EL (cell line): ENCODE measurements at places on chromosomes 13 and 19.

DNA sequence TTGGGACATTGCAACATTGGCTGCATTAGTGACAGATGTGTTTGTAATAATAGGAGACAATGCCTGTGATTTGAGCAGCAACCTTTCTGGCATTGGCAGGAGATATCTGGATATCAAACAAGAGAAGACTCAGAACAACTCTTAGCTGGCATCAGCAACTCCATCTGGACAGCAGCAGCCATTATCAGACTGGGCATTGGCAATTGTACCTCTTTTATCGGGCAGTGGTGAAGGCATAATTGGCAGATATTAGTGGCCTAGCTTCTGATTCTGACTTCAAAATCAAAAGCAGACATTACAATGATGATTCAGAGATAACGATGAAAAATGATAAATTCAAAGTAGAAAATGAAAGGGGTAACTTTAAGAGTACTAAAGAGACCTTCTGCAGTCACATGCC, 1193.7 kb downstream of the EFNB2 start:
- DNase-seq, result no peak

DNA sequence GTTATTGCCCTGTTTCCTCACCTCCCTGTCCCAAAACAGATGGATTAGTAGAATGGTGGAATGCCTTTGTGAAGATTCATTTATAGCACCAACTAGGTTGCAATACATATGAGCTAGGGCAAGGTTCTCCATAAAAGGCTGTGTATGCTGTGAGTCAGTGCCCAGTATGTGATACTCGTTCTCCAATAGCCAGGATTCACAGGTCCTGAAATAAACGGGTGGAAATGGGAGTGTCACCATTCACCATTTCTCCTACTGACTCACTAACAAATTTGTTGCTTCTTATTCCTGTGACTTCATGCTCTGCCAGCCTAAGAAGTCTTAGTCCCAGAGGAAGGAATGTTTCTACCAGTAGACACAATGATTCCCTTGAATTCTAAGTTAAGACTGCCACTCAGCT, 1745.4 kb downstream of the SLITRK1 start:
- DNase-seq, result peak; percentile 17

DNA sequence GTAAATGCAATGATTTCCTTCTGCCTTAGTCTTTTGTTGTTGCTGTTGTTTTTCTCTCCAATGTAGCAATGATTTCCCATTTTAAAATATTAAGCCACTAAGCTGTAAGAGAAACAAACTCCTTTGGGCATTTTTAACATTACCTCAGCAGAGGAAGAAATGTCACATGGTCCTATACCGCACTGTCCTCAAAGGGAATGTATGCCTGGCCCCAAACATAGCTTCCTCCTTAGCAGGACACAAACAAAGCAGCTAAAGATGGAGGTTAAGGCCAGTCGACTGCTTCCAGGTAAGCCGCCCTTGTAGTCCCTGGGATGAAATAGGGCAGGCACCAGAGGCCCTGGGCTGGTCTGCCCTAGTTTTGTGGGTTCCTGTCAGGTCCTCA, 249.0 kb downstream of the TSHZ3 start:
- no peak for DNase-seq

- peak; percentile 44 for DNase-seq
Observed at GRCh38 chr19:17448131-17448967, at the start of gene TMEM221. TSS of gene TMEM221 (minus strand) at chr19:17448668. CDS start at chr19:17448462, 206 bp downstream.

- no peak for DNase-seq
Observed at GRCh38 chr13:59348617-59349016, 815.1 kb downstream of the DIAPH3 start.

- no peak for DNase-seq
Observed at GRCh38 chr13:95813139-95813538, 136.2 kb downstream of the DNAJC3 start.

DNA sequence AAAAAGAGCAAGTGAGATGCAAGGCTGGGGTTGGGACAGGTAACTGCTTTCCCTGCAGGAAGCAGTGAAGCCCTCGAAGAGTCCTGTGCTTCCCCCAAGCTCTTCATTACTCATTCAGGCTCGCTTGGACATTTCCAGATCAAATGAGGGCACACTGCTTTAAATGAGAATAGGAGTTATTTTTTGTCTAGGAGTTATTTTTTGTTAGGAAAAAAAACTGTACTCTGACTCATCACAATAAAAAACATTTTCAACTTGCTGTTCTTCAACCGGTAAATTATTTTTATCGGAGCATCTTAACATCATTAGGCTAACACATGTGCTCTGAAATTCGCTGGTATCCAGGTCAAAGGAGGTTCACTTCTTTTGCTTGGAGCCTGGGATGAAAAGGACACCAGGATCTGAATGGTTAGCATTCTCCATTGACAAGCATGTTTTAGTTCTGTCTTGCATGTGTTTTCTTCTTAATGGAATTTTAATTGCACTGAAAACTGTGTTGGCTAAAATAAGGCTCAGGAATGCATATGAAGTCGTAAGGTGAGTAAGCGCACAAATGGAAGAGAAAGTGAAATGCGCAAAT, 80.7 kb upstream of the STK24 start:
- DNase-seq, result peak; percentile 28

DNA sequence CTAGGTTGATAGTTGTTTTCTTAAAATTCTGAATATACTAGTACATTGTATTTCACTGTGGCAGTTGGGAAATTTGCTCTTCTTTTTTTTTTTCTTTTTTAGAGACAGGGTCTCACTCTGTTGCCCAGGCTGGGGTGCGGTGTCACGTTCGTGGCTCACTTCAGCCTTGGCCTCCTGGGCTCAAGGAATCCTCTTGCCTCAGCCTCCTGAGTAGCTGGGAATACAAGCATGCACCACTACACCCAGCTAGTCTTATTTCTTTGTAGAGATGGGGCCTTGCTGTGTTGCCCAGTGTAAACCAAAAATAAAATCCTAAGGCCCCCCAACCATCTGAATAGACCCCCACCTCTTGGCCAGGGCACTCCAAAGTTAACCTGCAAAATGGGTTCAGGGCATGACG, 79.3 kb downstream of the FNDC3A start:
- no peak for DNase-seq

DNA sequence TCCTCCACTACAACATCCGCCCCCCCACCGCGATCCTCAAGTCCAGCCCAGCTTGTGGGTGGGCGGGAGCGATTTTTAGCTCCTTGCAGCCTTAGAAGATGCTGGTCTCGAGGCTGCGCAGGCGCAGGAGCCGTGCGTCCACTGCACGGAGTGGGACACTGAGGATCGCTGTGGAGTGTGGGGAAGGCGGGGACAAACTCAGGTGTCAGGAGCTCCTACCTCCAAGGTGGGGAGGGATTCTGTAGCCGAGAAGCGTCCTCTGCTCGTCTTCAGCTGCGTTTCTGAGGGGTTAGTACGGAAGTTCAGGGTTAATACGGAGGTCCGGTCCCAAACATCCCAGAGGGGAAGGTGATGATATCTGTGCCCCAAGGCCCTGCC, at the start of gene RTBDN:
Gene RTBDN (minus strand): TSS at position 14 of the 378 bp plus-strand sequence. CDS start 4,600 bp downstream, outside the sequence.
- DNase-seq, result peak; percentile 26

DNA sequence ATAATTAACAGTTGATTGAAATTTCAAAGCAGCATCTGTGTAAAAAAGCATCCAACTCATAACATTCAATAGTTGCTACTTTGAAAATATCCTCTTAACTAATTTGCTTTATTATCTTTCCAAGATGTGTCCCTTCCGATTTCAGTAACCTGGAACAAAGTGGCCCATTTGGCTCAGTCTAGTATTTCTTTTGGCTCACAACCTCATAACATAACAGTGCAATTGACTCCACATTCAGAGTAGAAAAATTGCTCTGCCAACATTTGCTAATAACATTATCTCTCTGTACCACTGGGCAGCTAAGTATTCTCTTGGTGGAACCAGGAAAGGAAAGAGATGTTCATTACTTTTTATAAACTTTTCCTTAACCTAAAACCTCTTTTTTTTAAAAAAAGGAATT, 571.1 kb upstream of the ARGLU1 start:
- no peak for DNase-seq
